ENCODE measurements at places on chromosomes 7 and 10.

GRCh38 chr10:131251146-131251541 is 60.4 kb downstream of the TCERG1L start:
- no peaks in the 10 kb centered on the region for H3K27me3 ChIP-seq
- H3K36me3 ChIP-seq: no peaks in the 10 kb centered on the region
- no peaks in the 10 kb centered on the region for H3K4me1 ChIP-seq
- no peak for DNase-seq
- no peak overlapping the region for H3K27ac ChIP-seq
- no peak overlapping the region for H3K4me3 ChIP-seq

- H3K27ac ChIP-seq: no peak overlapping the region
- H3K27me3 ChIP-seq: peaks cover 13% of the 10 kb centered on the region
- no peak for DNase-seq
- no peaks in the 10 kb centered on the region for H3K36me3 ChIP-seq
- H3K4me1 ChIP-seq: no peaks in the 10 kb centered on the region
- H3K4me3 ChIP-seq: no peak overlapping the region
Observed at GRCh38 chr7:26723129-26723528, 141.3 kb downstream of the SKAP2 start.

DNA sequence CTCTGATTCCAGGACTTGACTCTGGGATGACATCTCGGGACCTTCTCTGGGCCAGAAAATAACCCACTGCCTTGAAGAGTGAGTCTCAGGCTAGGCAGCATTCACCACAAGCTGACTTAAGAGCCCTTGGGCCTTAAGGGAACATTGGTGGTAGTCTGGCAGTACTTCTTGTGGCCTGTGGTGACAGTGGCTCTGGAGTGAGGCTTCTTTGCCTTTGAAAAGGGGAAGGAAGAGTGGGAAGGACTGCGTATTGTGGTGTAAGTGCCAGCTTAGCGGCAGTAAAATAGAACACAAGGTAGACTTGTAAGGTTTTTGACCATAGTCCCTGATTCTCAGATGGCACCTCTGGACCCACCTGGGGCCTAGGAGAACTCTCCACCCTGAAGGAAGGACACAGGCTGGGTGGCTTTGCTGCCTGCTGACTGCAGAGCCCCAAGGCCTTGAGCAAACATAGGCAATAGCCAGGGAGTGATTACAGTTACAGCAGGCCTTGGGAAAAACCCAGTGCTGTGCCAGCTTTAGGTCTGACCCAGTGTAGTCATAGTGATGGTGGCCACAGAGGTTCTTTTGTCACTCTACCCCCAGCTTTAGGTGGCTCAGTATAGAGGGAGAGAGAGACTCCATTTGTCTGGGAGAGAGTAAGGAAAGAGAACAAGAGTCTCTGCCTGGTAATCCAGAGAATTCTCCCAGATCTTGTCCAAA is 483.9 kb downstream of the SH2D4B start:
- DNase-seq: no peak
- H3K27me3 ChIP-seq: no peaks in the 10 kb centered on the region
- no peaks in the 10 kb centered on the region for H3K36me3 ChIP-seq
- H3K27ac ChIP-seq: no peak overlapping the region
- no peaks in the 10 kb centered on the region for H3K4me1 ChIP-seq

GRCh38 chr10:126215746-126216631 is 172.3 kb downstream of the ADAM12 start:
- H3K27me3 ChIP-seq: no peaks in the 10 kb centered on the region
- H3K36me3 ChIP-seq: no peaks in the 10 kb centered on the region
- H3K4me1 ChIP-seq: no peaks in the 10 kb centered on the region
- no peak overlapping the region for H3K27ac ChIP-seq
- no peak for DNase-seq

GRCh38 chr7:99041526-99041925 is 102.4 kb downstream of the SMURF1 start:
- H3K27me3 ChIP-seq: no peaks in the 10 kb centered on the region
- H3K36me3 ChIP-seq: peaks cover 57% of the 10 kb centered on the region
- H3K27ac ChIP-seq: peak overlapping the region; percentile 20
- no peak for DNase-seq
- no peak overlapping the region for H3K4me3 ChIP-seq

DNA sequence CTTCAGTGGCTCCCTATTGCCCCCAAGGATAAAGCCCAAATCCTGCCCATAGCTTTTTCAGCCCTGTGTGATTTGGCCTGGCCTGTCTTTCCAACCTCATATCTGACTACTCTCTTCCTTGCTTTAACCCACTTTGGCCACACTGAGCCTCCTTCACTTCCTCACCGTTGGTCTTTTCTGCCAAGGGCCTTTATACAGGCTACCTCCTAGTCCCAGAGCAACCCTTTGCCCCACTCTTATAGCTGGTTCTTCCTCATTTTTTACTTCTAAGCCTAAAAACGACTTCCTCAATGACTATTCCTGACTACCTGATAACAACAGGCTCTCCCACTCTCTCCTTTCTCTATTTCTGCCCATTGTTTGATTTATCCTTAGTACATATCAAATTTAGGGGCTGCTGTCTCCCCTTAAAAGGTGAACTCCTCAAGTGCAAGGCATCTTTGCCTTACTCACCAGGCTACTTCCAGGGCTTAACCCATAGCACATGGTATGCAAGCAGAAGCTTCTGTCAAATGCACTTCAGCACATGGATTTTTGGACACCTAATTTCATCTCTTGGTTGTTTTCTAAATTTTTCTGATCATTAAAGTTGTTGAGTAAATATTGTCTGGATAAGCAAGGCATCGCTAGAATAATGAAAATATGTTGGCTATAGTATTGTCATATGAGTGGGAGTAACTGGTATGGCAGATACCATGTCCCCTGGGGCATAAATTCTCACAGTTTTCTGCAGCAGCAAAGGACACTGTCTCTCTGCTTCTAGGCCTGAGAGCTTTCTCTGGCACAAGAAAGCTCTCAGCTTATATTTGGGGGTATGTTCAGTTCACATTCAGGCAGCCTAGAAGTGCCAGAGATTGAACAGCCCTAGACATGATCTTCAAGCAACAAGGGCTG is 201.5 kb upstream of the GPR26 start:
- no peak for DNase-seq
- H3K4me3 ChIP-seq: no peak overlapping the region
- H3K27ac ChIP-seq: no peak overlapping the region
- H3K36me3 ChIP-seq: no peaks in the 10 kb centered on the region
- no peaks in the 10 kb centered on the region for H3K27me3 ChIP-seq
- H3K4me1 ChIP-seq: no peaks in the 10 kb centered on the region

- peaks cover 3% of the 10 kb centered on the region for H3K4me1 ChIP-seq
- peaks cover 33% of the 10 kb centered on the region for H3K27me3 ChIP-seq
- DNase-seq: no peak
- no peak overlapping the region for H3K4me3 ChIP-seq
Observed at GRCh38 chr10:11074536-11075267, 57.0 kb downstream of the CELF2 start.

GRCh38 chr7:24714676-24715010 is 42.6 kb downstream of the GSDME start:
- H3K27me3 ChIP-seq: no peaks in the 10 kb centered on the region
- H3K27ac ChIP-seq: no peak overlapping the region
- peaks cover 10% of the 10 kb centered on the region for H3K4me1 ChIP-seq
- DNase-seq: peak; percentile 2

DNA sequence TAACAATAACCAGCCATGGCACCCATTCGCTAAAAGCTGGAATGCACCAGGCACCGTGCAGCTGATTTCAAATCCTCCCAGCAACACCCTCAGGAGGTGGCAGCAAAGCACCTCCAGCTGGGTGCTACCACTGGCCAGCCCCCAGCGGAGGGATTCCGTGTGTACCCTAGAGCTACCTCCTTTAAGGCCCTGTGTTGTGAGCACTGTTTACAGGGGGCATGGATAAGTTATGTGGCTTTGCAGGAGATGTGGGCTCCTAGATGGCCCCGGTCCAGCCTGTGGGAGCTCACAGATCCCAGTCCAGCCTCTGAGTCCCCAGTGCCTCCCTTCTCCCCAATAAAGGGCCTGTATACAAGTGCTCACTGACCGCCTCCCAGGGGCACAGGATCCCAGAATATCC is 27.1 kb downstream of the TNRC18 start:
- H3K4me3 ChIP-seq: peak overlapping the region; percentile 83
- H3K4me1 ChIP-seq: peaks cover 24% of the 10 kb centered on the region
- peak; percentile 49 for DNase-seq
- H3K27me3 ChIP-seq: no peaks in the 10 kb centered on the region
- H3K36me3 ChIP-seq: peaks cover 20% of the 10 kb centered on the region
- peak overlapping the region; percentile 97 for H3K27ac ChIP-seq

- H3K27me3 ChIP-seq: no peaks in the 10 kb centered on the region
- H3K36me3 ChIP-seq: peaks cover 66% of the 10 kb centered on the region
Observed at GRCh38 chr10:26737730-26738129, 40.2 kb downstream of the PDSS1 start.
